ENCODE measurements at places on chromosomes 6 and 20. TPM values are rescaled to one million over a fixed set of nuclear protein-coding genes. Genes with fewer than 3 reads are reported as not detected.

DNA sequence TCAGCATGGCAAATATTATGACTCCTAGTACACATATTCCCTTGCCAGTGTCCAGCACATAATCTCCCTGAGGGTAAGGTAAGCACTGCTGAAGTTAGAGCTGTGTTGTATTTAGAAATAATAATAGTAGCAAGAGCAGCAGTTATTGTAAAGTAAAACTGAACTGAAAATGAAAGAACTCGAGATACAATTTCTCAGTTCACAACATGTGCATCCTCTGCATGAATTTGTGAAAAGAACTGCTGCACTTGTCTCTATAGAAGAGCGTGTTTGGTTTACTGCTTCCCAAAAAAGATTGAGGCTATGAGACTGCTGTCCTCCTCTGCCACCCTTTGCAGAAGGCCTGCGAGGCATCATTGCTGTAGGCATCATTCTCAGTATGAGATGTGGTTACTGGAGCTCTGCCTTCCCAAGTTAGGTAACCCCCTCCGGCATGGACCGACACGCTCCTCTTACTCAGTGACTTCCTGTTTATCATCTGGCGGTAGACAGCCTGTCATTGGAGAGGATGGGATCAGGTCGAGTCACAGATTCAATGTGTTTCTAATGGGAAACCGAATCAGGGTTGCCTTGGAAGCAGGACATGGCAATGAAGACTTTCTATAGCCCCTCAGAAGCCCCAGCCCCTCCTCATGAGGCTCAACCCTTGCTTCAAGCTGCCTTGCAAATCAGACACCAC lies 48.1 kb downstream of the SLC24A3 start:
- no peaks in the 10 kb centered on the region for H3K27me3 ChIP-seq
- no peak for DNase-seq
- H3K4me1 ChIP-seq, result peaks cover 2% of the 10 kb centered on the region
- H3K36me3 ChIP-seq, result no peaks in the 10 kb centered on the region
- H3K4me3 ChIP-seq, result no peak overlapping the region
- H3K27ac ChIP-seq, result no peak overlapping the region

GRCh38 chr6:146895772-146896061 lies 296.9 kb downstream of the ADGB start:
- peaks cover 4% of the 10 kb centered on the region for H3K27me3 ChIP-seq
- DNase-seq, result no peak
- no peaks in the 10 kb centered on the region for H3K36me3 ChIP-seq
- no peak overlapping the region for H3K4me3 ChIP-seq
- H3K27ac ChIP-seq, result no peak overlapping the region

DNA sequence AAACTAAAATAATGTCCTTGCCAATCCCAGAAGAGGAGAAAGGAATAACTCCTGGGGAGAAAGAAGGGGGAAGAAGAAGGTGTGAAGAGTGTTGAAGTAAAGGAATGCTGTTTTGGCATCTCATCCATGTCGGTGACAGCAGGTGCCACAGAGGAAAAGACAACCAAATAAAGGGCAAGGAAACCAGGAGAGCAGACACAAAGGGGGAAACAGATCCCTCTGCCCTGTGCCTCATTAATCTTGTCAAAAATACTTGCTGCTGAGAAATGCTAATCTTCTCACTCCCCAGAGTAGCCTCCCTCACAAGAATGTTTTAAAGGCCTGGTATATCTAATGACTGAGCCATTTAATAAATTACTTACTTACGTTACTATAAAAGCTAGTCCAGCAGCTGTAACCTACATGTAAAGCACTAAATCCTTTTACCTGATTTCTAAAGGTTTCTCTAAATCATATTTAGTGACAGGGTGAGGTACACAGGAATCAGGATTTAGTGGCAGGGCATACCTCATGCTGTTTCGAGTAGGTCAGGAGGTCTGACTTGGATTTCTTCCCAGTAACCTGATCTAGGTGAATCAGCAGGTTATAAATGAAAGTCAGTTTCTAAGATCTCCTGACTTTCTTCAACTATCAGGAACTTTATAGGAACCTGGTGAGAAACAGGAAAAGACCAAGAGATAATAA lies 377.1 kb downstream of the CENPW start:
- no peak overlapping the region for H3K4me3 ChIP-seq
- DNase-seq, result no peak
- no peaks in the 10 kb centered on the region for H3K4me1 ChIP-seq

DNA sequence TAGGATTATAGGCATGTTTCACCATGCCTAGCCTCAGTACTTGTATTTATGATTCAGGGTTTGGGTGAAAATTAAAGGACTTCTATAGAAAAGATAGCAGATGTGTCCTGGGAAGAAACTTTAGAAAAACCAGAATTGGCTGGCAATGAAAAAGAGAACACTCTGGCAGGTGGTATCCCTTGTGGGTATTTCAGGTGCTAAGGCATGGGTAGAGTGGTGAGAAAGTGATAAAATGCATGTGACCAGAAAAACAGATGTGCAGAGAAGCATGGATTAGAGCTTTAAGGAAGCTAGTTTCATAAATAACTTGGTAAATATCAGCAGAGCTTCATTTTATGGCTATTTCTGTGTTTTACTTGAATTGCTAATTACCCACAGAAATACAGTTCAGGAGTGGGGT lies 622.2 kb downstream of the DOK5 start:
- no peak overlapping the region for H3K4me3 ChIP-seq
- no peak overlapping the region for H3K27ac ChIP-seq
- DNase-seq, result no peak
- no peaks in the 10 kb centered on the region for H3K36me3 ChIP-seq

DNA sequence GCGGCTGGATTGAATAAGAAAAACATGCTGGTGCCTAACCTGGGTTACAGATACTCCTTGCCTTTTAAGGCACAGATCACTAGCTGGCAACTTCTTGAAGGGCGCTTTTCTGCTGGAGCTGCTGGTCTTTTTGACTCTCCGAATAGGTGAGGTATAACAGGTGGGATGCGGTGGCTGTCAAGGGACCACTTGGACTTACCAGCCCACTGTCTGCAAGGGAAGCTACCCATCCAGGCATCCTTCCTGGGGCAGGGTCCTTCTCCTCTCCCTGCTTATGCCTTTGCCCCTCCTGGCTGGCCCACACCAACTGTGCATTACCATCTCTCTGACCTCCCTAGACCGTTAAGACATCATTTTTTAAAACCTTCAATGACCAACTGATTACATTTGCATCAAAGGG lies 57.4 kb downstream of the NPEPL1 start:
- DNase-seq, result no peak
- H3K4me3 ChIP-seq, result no peak overlapping the region
- H3K27ac ChIP-seq, result no peak overlapping the region
- H3K4me1 ChIP-seq, result no peaks in the 10 kb centered on the region
- no peaks in the 10 kb centered on the region for H3K36me3 ChIP-seq
- peaks cover 13% of the 10 kb centered on the region for H3K27me3 ChIP-seq

DNA sequence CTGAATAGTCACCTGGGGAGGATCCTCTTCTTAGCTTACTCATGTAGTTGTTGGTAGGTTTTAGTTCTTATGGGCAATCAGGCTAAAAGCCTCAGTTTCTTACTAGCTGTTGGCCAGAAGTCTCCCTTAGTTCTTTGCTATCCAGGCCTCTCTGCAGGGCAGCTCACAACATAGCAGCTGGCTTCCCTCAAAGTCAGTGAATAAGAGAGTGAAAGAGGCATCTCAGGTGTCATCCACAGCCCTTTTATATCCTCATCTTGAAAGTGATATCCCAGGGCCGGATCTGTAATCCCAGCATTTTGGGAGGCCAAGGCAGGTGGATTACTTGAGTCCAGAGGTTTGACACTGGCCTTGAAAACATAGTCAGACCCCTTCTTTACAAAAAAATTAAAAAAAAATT lies 42.1 kb upstream of the FOXA2 start:
- DNase-seq, result no peak
- H3K4me3 ChIP-seq, result no peak overlapping the region
- H3K4me1 ChIP-seq, result no peaks in the 10 kb centered on the region
- no peaks in the 10 kb centered on the region for H3K36me3 ChIP-seq
- H3K27ac ChIP-seq, result no peak overlapping the region
- no peaks in the 10 kb centered on the region for H3K27me3 ChIP-seq

Gene FBXO5
- 34.6 TPM for total RNA-seq

DNA sequence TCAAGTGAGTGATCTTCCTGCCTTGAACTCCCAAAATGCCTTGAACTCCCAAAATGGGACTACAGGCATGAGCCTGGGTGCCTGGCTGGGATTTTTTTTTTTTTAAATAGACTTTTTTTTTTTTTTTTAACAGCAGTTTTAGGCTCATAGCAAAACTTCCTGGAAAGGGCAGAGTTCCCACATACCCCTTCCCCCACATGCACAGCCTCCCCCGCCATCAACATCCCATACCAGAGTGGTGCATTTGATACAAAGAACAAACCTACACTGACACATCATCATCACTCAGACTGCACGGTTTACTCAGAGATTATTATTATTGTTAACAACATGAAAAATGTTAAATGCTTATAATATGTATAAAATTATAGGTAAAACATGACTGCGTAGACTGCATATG lies 26.0 kb downstream of the UQCC1 start:
- no peaks in the 10 kb centered on the region for H3K27me3 ChIP-seq
- no peak for DNase-seq
- H3K4me1 ChIP-seq, result peaks cover 5% of the 10 kb centered on the region
- no peak overlapping the region for H3K4me3 ChIP-seq

Gene MYLK4
- 0.23 TPM for total RNA-seq

- no peak for DNase-seq
- H3K36me3 ChIP-seq, result no peaks in the 10 kb centered on the region
- H3K27me3 ChIP-seq, result peaks cover 13% of the 10 kb centered on the region
- H3K27ac ChIP-seq, result no peak overlapping the region
- peaks cover 16% of the 10 kb centered on the region for H3K4me1 ChIP-seq
Observed at GRCh38 chr6:169571123-169571962, 130.5 kb downstream of the WDR27 start.

- no peaks in the 10 kb centered on the region for H3K4me1 ChIP-seq
- peaks cover 24% of the 10 kb centered on the region for H3K36me3 ChIP-seq
- DNase-seq, result no peak
- H3K27me3 ChIP-seq, result no peaks in the 10 kb centered on the region
- no peak overlapping the region for H3K27ac ChIP-seq
- H3K4me3 ChIP-seq, result no peak overlapping the region
Observed at GRCh38 chr20:25276533-25277050, 28.7 kb downstream of the PYGB start.

Gene AVP
- total RNA-seq, result not detected

Gene GMDS
- 36.9 TPM for total RNA-seq

GRCh38 chr20:42083280-42083679 lies 465.1 kb upstream of the CHD6 start:
- H3K27ac ChIP-seq, result no peak overlapping the region
- H3K4me1 ChIP-seq, result no peaks in the 10 kb centered on the region
- no peak for DNase-seq

- no peak overlapping the region for H3K27ac ChIP-seq
- no peaks in the 10 kb centered on the region for H3K4me1 ChIP-seq
- H3K4me3 ChIP-seq, result no peak overlapping the region
- no peaks in the 10 kb centered on the region for H3K36me3 ChIP-seq
- peaks cover 2% of the 10 kb centered on the region for H3K27me3 ChIP-seq
Observed at GRCh38 chr20:48603116-48603818, 224.5 kb downstream of the PREX1 start.

GRCh38 chr20:63745961-63746731 lies 6.6 kb downstream of the SLC2A4RG start:
- no peak overlapping the region for H3K4me3 ChIP-seq
- no peak for DNase-seq
- no peaks in the 10 kb centered on the region for H3K27me3 ChIP-seq

DNA sequence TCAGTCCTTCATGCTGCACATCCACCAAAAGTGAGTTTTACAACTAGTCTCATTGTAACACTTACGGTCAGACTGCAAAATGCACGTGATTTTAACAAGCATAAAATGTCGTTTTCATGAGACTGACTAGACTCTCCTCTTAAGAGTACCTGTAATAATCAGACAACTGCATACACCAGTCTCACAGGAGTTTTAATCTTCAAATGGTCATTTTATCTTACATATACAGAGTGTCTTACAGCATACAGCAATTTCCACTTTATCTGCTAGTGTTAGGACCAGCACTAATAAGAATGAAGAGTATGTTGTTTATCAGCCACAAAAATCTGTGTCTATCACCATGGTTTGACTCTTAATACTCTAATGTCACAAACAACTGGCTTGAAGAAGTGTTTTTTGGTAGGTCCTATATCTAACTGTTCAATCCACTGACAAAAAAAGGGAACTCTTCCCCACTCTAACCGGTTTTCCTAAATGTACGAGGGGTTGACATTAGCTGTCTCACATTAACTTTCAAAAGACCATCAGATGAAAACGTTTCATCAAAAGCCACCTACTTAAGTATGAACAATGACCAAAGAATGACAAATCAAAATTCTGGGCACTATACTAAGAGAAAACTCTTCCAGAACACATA lies 1.5 kb upstream of the ASF1A start:
- peaks cover 18% of the 10 kb centered on the region for H3K36me3 ChIP-seq
- H3K4me1 ChIP-seq, result peaks cover 42% of the 10 kb centered on the region
- no peak for DNase-seq
- H3K27ac ChIP-seq, result peak overlapping the region; percentile 96

- no peak overlapping the region for H3K4me3 ChIP-seq
- peaks cover 72% of the 10 kb centered on the region for H3K4me1 ChIP-seq
- no peak for DNase-seq
- H3K36me3 ChIP-seq, result peaks cover 74% of the 10 kb centered on the region
Observed at GRCh38 chr20:38840894-38841470, 35.5 kb downstream of the PPP1R16B start.

Gene OR2J3
- total RNA-seq, result not detected

- no peak overlapping the region for H3K27ac ChIP-seq
- no peaks in the 10 kb centered on the region for H3K27me3 ChIP-seq
- no peak for DNase-seq
Observed at GRCh38 chr6:74715355-74716085, 490.3 kb downstream of the COL12A1 start.

Gene SLC4A11
- 1.6 TPM for total RNA-seq

GRCh38 chr20:49501917-49502316 lies 19.4 kb upstream of the KCNB1 start:
- no peak overlapping the region for H3K27ac ChIP-seq
- DNase-seq, result no peak
- H3K27me3 ChIP-seq, result peaks cover 14% of the 10 kb centered on the region
- H3K4me1 ChIP-seq, result no peaks in the 10 kb centered on the region
- H3K4me3 ChIP-seq, result no peak overlapping the region

Gene WFDC10B
- not detected for total RNA-seq

- no peak overlapping the region for H3K27ac ChIP-seq
- no peak overlapping the region for H3K4me3 ChIP-seq
- H3K27me3 ChIP-seq, result no peaks in the 10 kb centered on the region
Observed at GRCh38 chr6:73231986-73232391, 6.7 kb upstream of the KHDC1L start.

DNA sequence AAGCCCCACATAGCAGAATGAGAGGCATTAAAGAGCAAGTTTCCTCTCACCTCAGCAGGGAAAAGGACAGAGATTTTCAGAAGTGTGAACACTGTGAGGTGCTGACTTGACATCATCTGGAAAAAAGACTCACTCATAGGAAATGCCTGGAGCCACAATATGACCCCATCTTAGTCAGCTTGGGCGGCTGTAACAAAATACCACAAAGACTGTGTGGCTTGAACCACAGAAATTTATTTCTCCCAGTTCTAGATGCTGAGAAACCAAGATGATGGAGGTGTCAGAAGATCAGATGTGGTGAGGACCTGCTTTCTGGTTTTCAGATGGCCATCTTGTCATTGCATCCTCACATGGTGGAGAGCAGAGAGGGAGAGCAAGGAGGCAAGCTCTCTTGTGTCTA lies 253.1 kb downstream of the ADGB start:
- no peaks in the 10 kb centered on the region for H3K27me3 ChIP-seq
- peak; percentile 20 for DNase-seq
- peaks cover 3% of the 10 kb centered on the region for H3K36me3 ChIP-seq
- no peak overlapping the region for H3K4me3 ChIP-seq

Gene GTSF1L
- not detected for total RNA-seq

Gene MDC1
- 88.3 TPM for total RNA-seq

- H3K27ac ChIP-seq, result no peak overlapping the region
- H3K4me1 ChIP-seq, result no peaks in the 10 kb centered on the region
- DNase-seq, result no peak
Observed at GRCh38 chr6:66291905-66292304, 584.9 kb upstream of the EYS start.

Gene ZSCAN31
- 1.5 TPM for total RNA-seq
